Suppressor macrophage treated with lipopolysaccharide for 1 hour (primary cell): ENCODE measurements at places on chromosomes 7 and 10.

DNA sequence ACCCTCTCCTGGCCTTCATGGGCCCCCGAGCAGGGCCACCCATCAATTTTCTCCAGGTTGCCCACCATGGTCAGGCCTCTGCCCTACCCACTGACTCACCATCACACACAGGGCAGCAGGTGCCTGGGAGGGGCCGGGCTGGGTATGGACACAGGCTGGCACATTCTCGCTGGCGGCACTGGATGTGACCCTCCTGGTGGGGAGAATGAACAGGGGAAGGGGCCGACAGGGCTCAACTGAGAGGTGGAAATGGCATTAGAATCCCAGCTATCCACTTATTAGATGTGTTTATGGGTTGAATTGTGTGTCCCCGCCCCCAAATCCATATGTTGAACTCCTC lies 16.4 kb downstream of the KCP start:
- DNase-seq: no peak

- peak; percentile 89 for DNase-seq
These were observed 10.4 kb upstream of the CLCN1 start for GRCh38 chr7:143305423-143306070.

DNA sequence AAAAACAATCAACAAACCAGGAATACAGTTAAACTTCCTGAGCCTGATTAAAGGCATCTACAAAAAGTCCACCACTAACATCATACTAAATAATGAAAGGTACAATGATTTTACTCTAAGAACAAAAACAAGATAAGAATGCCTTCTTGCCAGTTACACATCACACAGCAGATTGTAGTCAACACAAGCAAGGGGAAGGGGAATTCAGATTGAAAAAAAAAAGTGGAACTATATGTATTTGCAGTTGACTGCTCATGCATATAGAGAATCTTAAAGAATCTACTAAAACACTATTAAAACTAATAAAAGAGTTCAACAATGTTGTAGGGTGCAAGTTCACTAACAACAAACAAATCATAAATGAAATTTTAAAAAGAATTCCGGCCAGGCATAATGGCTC lies 28.5 kb downstream of the ZNF33B start:
- DNase-seq: no peak

- peak; percentile 29 for DNase-seq
These were observed 26.5 kb downstream of the ASNS start for GRCh38 chr7:97845622-97846203.

DNA sequence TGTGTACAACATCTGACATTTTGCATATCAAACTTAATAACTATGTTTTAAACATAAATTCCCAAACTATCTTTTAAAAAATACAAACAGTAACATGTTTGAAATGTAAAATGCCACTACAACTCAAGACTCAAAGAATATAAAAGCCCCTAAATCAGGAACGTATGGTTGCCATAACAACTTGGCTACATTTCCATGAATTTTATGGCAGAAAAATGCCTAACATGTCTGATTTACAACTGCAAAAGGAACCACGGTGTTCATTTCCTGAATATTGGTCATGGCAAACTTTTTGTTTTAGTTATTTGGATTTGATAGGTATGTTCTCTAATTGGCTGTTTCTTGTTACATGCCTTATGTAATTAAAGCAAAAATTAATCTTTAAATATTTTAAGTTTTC lies 2.0 kb downstream of the SOSTDC1 start:
- no peak for DNase-seq

DNA sequence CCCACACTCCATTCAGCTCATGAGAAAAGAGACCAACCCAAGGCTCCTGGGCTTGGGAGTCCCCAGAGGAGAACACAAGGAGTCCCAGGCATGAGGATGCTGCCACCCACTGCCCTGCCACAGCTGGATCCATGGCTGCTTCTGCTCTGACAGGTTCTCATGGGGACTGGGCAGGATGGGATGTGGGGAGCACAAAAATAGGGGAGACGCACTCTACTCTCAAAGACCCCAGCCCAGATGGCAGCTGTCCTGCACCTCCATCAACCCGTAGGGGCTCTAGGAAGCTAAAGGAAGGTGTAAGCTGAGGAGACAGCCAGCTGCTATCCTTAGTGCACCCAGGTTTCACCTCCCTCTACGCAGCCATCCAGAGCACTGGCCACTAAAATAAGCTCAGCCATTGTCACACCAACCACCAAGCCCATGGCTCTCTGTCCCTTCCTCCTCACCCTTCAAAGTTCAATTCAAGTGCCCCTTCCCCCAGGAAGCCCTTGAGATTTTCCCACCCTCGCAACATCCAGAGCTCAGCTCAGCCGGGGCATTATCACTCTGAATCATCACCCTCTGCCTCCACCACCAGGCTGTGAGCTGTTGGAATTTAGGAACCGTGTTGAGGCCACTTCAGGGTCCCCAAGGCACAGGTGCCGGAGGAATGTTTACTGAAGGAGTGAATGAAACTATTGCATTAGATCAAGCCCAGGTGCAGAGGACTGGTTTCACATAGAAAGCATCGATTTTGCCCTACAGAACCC lies 142.1 kb downstream of the GRID1 start:
- DNase-seq: peak; percentile 74

GRCh38 chr10:117635826-117636225 lies 93.3 kb downstream of the EMX2 start:
- DNase-seq: no peak

- peak; percentile 2 for DNase-seq
These were observed at the start of gene ZNF727 for GRCh38 chr7:64045301-64046040. TSS of gene ZNF727 (plus strand) at chr7:64045434. CDS start at chr7:64045622, 188 bp downstream.

GRCh38 chr10:80077869-80078447 lies 507 bp upstream of the TMEM254 start:
- DNase-seq: no peak

DNA sequence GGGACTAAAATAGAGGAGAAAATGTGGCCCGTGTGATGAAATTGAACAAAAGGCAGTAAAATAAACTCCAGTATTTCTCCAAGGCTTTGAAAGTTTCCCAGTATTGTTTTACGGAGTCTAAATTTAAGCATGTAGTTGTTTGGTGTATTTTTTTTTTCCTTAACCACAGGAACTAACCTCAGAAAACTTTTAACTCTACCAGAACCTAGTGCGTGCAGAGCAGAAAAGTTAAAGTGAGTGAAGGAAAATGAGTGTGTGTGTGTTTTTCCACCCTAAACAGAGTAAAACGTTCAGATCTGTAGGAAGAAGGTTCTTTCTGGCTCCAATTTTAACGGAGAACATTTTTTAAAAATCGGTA lies 812 bp downstream of the PROSER2 start:
- no peak for DNase-seq

DNA sequence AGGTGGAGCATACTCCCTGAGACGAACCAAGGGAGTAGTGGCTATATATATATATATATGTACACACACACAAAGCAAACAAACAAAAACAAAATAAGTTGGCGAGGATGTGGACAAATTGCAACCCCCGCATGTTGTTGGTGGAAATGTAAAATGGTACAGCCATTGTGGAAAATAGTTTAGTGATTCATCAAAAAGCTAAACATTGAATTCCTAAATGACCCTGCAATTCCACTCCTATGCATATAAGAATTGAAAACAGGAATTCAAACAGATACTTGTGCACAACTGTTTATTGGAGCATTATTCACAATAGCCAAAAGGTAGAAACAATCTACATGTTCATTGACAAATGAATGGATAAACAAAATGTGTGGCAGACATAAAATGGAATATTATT lies 407.9 kb downstream of the KCNMA1 start:
- DNase-seq: no peak

GRCh38 chr7:72405871-72406270 lies 6.3 kb downstream of the CALN1 start:
- DNase-seq: no peak

- no peak for DNase-seq
These were observed 67.4 kb upstream of the PPP1R3C start for GRCh38 chr10:91700273-91700672.

GRCh38 chr7:1247527-1248041 lies 14.9 kb downstream of the UNCX start:
- no peak for DNase-seq

GRCh38 chr7:69457595-69458504 lies 140.4 kb upstream of the AUTS2 start:
- DNase-seq: no peak

DNA sequence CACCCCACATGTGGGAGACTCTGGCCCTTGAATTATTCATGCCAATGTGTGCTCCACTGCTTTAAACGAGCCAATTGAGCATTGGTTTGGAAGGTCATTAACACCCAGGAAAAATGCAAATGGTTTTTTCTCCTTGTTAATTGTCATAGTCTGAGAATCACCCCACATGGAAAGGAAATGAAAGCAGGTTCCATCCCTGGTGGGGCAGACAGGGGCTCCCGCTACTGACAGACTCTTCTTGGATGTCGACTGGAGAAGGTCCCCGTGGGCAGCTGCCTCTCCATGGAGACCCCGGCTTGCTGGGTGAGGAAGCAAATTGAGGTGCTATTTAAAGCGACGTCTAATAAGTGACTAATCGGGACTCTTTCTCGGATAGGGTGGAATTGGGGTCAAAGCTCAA lies 32.0 kb upstream of the EN2 start:
- DNase-seq: no peak

DNA sequence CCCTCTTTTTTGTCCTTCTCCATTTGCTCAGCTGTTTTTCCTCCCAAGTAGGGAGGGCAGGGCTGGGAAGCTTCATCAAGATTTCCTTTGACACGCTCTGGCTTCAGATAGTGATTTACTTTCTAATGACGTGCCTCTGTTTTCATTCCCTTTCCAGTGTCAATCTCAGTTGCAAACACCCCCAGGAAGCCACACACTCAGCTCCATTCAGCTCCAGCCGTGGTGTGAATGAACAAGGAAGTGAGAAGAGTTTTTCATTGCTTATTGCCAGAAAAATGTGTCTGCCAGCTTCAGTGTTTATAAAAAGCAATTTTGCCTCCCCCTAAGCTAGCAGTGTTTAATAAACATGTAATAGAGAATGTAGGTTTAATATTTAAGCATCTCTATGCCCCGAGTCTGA lies 108.7 kb upstream of the DPP6 start:
- no peak for DNase-seq

GRCh38 chr7:37287131-37287855 lies 161.4 kb downstream of the ELMO1 start:
- no peak for DNase-seq

GRCh38 chr7:121331574-121331973 lies 2.8 kb downstream of the WNT16 start:
- DNase-seq: peak; percentile 10

DNA sequence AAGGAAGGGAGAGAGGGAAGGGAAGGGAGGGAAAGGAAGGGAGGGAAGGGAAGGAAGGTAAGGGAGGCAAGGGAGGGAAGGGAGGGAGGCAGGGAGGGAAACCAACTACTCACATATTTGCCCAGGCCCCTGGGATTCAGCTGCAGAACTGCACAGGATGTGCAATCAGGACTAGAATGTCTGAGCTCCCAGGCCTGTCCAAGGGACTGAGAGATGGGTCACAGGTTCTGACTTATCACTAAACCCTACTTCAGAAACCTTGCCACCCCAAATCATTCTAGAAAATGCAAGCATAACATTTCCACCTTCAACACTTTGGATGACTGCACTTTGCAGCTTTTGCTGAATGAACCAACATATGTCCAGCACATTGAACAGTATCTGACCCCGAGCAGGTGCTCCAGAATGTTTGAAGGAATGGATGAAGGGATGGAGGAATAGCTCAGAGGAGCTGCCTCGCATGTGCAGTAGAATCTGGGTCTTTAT lies 245.3 kb downstream of the KCNMA1 start:
- DNase-seq: no peak

DNA sequence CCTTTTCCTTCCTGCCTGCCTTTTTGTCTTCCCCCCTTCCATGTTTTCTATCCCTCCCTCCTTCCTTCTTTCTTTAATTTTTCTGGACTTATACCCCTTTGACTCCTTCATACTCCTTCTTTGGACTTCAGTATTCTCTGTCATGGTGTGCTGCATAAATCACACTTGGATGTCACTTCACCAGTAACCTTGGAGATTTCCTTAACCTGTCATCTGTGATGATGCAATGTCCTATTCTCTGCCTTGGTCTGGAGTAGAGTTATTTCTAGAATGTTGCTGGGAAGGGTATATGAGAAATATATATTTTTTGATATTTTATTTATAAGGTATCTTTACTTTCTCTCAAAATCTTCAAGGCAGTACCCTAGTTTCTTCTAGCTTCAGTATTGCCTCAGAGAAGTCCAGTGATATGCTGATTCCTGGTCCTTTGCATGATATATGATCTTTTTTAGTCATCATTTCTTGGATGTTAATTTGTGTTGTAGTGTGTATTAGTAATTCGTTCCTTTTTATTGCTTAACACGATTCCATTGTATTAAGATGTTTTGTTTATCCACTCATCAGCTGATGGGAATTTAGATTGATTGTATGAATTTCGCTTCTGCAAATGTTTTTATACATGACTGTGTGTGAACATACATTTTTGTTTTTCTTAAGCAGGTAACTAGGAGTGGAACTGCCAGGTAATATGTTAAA lies 206.9 kb upstream of the MBL2 start:
- DNase-seq: no peak
